ENCODE measurements at places on chromosomes 7 and 10.

DNA sequence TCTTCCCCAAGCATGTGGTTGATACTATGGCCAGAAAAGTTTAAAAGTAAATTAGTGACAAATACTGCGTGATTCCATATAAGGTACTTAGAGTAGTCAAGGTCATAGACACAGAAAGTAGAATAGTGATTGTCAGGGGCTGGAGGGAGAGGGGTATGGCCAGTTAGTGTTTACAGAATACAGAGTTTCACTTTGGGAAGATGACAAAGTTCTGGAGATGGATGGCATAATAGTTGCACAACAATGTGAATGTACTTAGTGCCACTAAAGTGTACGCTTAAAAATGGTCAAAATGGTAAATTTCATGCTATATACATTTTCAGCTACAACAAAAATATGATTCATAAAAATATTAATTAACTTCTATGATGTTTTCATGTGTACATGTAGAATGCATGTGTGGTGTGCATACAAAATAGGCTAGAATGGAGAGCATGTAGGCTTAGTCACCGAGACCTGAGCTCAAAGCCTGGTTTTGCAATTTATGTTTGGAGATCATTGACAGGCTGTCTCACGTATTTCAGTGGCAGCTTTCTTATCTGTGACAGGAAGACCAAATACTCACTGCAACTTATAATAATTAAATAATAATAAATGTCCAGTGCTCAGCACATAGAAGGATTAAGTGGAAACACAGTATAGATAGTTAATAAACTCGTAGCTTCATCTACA lies 625.6 kb downstream of the SUGCT start:
- DNase-seq: no peak

DNA sequence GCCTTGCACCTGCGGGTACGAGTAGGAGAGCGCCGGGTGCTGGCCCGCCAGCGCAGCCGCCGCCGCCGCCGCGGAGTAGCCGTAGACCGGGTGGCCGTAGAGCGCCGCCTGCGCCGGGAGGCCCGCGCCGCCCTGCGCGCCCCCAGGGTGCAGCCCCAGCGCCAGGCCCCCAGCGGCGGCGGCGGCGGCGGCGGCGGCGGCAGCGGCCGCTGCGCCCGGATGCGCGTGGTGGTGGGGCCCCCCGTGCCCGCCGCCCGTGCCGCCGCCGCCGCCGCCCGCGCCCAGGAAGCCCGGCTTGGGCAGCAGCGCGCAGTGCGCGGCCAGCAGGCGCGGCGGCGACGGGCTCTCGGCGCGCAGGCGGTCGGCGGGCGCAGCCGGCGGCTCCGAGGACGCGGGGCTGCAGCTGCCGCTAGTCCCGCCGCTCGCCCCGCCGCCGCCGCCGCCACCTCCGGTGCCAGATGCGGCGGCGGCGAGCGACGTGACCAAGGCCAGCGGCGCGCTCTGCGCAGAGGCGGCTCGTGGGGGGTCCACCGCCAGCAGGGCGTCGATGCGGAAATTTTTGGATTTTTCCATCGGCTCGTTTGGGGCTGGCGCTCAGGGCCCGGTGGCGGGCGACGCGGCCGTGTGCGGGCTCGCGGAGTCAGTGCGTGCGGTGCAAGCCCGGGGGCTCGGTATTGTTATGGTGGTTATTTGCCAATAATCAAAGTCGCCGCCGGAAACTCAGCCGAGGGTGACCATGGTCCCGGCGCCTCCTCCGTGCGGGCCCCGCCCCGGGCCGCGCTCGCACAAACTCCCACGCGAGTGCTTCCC lies 480 bp downstream of the MNX1 start:
- no peak for DNase-seq

- DNase-seq: no peak
Observed at GRCh38 chr10:132096223-132096622, 30.5 kb downstream of the JAKMIP3 start.

DNA sequence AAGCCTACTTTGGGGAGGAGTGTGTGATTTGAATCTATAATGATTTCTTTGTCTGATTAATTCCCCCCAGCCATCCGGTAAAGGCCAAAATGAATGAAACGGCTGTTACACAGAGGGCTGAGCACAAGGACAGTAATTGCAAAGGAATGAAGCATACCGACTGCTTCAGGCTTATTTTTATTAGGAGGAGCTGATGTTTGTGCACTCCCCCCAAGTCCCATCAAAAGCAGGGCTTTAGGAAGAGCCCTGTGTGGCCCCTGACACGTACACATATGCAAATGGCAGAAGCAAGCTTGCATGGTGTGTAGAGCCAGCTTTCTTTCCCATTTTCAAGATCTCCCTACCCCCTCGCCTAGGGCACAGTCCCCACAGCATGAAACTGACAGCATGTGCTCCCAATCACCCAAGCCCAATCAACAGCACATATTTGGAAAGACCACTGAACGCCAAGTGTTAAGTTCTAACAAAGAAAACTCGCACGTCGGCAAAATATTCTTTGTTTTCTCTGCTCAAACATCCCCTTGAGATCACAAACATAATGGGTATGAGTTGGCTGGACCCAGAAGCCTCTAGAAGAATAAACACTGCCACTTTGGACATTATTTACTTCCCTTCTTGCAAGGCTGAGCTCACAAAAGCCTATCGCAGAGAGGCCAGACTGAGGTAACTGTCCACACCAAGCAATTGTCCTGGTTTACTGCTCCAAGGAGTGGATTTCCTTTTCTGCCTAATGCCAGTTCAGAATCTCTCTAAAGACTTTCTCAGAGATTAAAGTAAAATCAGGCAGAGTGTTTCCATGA lies 143.0 kb downstream of the CUBN start:
- DNase-seq: peak; percentile 91

GRCh38 chr7:109641445-109641844 lies 1071.8 kb downstream of the DNAJB9 start:
- no peak for DNase-seq

GRCh38 chr7:132311733-132312132 lies 264.5 kb downstream of the PLXNA4 start:
- DNase-seq: no peak
